AG10803 (cell line): ENCODE measurements at places on chromosomes 2 and 18.
A peak's percentile ranks its signal among the peaks of the same experiment; 100 is the strongest.

GRCh38 chr2:197037863-197038398 lies 111.4 kb upstream of the PGAP1 start:
- no peak for DNase-seq

GRCh38 chr2:181142514-181142913 lies 162.1 kb downstream of the UBE2E3 start:
- DNase-seq, result no peak

DNA sequence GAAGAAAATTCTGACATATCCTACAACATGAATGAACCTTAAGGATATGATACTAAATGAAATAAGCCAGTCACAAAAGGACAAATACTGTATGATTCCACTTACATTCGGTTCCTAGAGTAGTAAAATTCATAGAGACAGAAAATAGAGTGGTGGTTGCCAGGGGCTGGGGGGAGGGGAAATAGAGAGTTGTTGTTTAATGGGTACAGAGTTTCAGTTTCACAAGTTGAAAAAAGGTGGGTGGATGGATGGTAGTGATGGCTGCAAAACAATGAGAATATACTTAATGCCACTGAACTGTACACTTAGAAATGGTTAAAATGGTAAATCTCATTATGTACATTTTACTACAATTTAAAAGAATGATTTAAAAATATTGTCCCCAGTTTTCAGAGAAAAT lies 53.3 kb upstream of the NFU1 start:
- DNase-seq, result no peak

- peak; percentile 31 for DNase-seq
Observed at GRCh38 chr2:238362626-238363025, 42.3 kb downstream of the TRAF3IP1 start.

- no peak for DNase-seq
Observed at GRCh38 chr2:58308435-58308834, 67.3 kb upstream of the FANCL start.

DNA sequence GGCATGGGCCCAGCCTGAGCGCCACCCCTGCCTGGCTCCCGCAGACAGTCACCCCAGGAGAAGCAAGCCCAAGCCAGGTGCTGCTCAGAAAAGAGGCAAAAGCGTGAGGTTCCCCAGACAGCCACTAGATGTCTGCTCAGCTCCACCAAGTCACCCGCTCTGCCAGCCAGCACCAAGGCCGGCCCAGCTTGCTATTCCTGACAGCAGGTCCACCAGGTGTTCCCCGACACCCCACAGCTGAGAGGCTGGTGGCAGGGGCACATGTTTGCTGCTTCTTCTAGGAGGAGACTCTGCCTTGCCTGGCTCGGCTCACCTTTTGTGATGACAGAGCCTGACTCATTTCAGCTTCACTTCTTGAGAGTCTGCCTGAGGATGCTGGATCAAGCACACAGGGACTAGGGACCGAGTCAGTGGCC lies 206.7 kb downstream of the MGAT5 start:
- DNase-seq, result peak; percentile 55

DNA sequence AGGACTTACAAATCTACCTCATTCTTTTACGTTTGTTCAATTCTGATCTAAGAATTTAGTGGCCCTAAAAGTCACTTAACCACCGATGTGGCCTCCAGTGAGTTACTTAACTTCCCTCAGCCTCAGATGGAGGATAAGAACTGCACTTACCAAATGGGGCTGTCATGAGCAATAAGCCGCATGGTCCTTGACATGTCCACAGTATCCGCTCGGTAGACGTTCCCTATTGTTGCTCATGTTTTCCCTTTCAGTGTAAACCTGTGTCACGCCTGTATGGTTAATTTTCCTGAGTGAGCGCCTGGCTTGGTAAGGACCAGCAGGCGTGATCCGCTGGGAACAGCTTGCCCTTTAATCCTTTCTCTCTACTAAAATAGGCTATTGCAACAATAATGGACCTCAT lies 20.3 kb downstream of the SEC11C start:
- DNase-seq, result no peak

DNA sequence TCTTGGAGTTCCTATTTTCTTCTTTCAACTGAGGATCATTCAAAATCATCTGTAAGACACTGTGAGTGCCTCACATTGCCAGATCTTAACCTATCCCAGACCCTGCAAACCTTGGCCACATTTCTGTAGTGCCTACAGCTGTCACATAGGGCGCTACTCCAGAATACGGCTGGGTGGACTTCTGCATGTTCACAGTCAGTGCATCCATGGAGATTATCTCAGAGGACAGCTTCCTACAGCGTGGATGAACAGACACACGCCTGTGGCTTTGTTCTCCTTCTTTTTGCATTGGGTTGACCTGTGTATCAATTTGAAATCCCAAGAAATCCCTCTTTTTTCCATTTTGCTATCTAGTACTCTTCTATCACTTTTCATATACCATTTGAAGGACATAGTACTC lies 1.9 kb upstream of the KLHL29 start:
- no peak for DNase-seq

DNA sequence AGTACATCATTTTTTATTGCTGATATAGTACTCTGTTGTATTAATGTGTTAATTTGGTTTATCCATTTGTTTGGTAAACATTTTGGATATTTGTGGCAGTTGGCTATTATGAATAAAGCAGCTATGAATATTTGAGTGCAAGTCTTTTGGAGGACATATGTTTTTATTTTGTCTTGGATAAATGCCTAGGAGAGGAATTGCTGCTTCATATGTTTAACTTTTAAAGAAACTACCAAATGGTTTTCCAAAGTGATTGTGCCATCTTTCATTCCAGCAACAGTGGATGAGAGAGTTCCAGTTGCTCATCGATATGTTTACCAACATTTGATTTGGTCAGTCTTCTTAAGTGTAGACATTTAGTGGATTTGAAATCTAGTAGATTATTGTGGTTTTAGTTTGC lies 51.8 kb downstream of the MERTK start:
- peak; percentile 28 for DNase-seq

DNA sequence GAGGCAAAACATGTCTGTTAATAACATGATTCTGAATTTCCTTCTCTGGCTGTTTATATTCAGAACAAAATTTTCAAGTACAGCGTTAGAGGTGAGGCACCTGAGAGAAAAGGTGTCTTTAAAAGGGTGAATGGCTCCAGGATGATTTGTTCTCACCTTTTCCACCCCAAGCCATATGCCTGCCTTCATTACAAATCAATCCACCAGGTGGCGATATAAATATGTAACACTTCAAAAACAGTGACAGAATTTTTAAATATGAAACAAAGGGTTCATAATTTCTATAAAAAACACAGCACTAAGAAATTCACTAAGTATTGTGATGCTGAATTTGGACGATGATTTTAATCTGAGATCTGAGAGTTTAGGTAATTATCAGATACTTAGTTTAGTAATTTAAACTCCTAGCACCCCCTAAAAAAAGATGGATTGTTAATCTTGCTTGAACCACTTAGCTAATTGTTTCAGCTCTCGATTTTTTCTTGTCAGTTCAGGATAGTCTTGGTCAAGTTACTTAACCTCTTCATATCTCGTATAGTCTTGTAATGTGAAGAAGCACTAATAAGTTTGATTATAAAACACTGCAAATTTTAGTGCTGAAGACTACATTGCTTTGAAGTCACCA lies 528.8 kb downstream of the CPS1 start:
- peak; percentile 1 for DNase-seq

DNA sequence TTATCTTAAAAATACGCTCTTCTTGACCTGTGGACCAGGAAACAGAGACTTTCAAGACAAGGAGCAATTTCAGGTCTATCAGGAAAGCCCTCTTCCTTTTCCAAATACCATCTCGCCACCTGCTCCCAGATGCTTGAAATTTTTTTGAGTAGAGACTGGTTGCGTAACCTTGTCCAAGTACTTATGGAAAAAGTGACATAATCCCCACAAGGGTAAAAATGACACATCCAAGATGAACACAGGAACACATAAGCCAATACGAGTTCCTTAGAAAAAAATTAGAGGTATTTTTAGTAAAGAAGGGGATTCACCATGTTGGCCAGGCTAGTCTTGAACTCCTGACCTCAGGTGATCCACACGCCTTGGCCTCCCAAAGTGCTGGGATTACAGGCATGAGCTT lies 1.8 kb downstream of the SERPINB13 start:
- peak; percentile 9 for DNase-seq

- DNase-seq, result peak; percentile 61
Observed at GRCh38 chr18:25896178-25896780, 194.1 kb downstream of the SS18 start.

DNA sequence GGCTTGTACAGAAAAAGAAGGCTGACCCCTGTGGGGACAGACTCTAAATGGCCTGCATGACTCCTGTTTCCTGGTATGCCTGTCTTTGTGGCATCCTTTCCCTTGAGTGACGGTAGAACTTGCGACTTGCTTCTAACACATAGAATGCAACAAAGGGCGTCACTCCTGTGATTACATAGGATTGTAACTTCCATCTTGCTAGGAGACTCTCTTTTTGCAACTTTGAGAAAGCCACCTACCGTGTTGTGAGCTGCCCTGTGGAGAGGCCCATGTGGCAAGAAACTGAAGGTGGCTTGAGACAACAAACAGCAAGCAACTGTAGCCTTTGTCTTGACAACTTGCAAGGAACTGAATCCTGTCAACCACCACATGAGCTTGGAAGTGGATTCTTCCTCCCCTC lies 46.5 kb downstream of the THNSL2 start:
- no peak for DNase-seq

DNA sequence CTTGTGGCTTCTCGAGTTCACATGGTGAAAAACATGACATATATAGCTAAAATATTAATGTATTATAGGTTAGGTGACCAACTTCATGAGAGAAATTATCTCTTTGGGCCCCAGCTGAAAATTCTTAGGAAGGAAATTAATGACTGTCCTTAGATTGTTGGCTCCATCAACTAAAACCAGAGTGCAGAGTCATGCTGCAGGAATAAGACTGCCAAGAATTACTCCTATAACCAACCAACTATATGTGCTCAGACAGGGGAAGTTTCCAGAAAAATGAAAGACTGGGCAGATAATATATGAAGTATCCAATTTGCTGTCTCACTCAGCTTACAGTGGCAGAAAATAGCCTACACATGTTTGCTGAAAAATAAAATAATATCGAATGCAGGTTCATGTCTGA lies 71.0 kb upstream of the TMEFF2 start:
- peak; percentile 9 for DNase-seq

GRCh38 chr2:238643400-238643907 lies 204.4 kb upstream of the TWIST2 start:
- DNase-seq, result no peak

DNA sequence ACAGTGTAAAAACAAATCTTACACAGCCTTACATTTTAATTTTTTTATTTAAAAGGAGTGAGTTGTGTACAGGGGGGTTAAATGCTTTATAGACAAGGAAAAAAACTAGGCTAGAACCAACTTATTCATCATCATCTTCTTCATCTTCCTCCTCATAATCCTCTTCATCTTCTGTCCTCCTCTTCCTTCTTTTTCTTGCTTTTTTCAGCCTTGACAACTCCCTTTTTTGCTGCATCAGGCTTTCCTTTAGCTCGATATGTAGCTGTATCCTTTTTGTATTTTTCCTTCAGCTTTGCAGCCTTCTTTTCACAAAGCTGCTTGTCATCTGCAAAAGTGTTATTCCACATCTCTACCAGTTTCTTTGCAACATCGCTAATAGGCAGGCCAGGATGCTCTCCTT lies 113.6 kb upstream of the SP5 start:
- no peak for DNase-seq

DNA sequence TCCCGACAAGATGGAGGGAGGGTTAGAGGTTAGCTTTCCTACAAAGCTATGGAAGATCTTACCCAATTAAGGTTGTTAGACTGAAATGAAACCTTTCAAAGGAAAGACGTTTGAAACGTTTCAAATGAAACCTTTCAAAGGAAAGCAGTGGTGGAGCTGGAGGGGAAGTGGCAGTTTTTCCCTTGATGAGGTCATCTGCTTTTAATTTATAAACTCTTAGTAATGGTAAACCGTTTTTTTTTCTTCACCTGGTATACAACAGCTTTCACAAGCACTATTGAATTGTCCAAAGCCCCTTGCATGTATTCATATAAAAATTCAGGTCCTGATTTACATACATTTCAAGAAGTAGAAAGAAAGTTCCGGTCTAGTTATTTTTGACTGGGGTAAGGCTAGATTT lies 7.4 kb downstream of the PMAIP1 start:
- peak; percentile 8 for DNase-seq

GRCh38 chr2:120936476-120937334 lies 201.0 kb downstream of the GLI2 start:
- DNase-seq, result peak; percentile 50

DNA sequence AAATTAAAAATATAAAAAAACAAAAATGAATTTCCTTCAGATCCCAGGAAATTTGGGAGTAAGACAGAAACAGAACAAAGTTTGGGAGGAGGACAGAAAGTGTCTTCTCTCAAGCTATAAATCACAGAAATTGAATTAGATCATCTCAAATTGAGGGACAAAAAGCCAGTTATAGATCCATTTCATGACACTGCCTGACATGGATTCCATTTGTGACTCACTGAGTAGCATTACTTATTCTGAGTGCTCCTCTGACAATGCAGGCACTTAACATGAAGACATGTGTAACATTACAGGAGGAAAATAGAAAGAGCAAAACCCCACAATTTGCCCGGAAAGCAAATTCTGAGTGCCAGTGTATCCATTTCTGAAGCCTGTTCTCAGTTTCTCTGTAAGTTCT lies 63.9 kb upstream of the CREB1 start:
- DNase-seq, result no peak

DNA sequence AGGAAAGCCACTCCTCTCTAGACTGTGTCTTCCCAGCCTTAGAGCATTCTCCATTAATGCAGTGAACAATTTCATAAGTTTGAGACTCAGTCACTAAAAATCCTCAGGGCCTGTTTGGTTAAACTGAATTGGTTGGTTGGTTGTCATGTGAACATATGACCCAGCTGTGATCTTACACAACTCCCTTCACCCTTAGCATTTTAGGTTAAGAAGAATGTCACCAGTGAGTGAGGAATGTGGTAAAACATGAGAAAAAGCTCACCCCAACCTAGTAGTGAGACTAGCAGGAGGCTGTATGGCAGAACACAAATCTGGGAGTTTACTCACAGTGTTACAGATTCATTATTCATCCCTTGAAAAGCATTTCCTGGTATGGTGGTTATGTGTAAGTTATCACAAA lies 32.4 kb downstream of the LHCGR start:
- peak; percentile 98 for DNase-seq

- peak; percentile 81 for DNase-seq
Observed at GRCh38 chr2:38505779-38506178, 96.9 kb downstream of the HNRNPLL start.

GRCh38 chr2:27805180-27805579 lies 33.7 kb downstream of the MRPL33 start:
- DNase-seq, result no peak

- DNase-seq, result no peak
Observed at GRCh38 chr18:13592246-13592645, 134.1 kb downstream of the FAM210A start.

- DNase-seq, result no peak
Observed at GRCh38 chr18:2219706-2220105, 351.6 kb downstream of the METTL4 start.

- DNase-seq, result no peak
Observed at GRCh38 chr2:85621338-85621737, 5.4 kb downstream of the USP39 start.
